ENCODE measurements at places on chromosomes 13 and 19. TPM values are rescaled to one million over a fixed set of nuclear protein-coding genes. Genes with fewer than 3 reads are reported as not detected.
A peak's percentile ranks its signal among the peaks of the same experiment; 100 is the strongest.

ZSCAN18 gene
- total RNA-seq: 68.7 TPM

ZNF154 gene
- total RNA-seq: 34.6 TPM

ZNF181 gene
- 17.7 TPM for total RNA-seq

OR7A17 gene
- total RNA-seq: not detected

FGF22 gene
- total RNA-seq: 0.23 TPM

RASA3 gene
- total RNA-seq: 16.4 TPM

IL11 gene
- total RNA-seq: 0.74 TPM

DNA sequence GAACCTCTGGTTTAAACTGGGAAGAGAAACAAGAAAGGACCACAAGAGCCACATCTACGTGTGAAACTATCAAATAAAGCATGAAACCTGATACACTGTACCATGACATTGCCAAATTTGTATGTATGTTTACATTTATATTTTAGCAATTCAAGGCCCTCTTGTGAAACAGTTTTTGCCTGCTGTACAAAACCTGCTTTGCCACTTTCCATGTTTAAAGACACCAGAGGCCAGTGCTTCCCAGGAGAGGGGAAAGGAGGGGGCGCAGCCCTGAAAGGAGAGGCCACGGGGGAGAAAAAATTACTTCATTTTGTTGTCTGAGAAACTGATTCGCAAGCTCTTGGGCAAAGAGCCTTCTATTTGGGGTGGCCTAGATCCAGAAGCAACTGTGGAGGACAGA lies 124.8 kb downstream of the DCLK1 start:
- peak; percentile 70 for DNase-seq
- no peaks in the 10 kb centered on the region for H3K36me3 ChIP-seq
- no peaks in the 10 kb centered on the region for H3K27me3 ChIP-seq
- H3K4me3 ChIP-seq: no peak overlapping the region

- no peak for DNase-seq
- H3K4me1 ChIP-seq: no peaks in the 10 kb centered on the region
- H3K27me3 ChIP-seq: no peaks in the 10 kb centered on the region
- no peak overlapping the region for H3K4me3 ChIP-seq
These were observed 10.4 kb upstream of the GPR32 start for GRCh38 chr19:50759886-50760285.

DNA sequence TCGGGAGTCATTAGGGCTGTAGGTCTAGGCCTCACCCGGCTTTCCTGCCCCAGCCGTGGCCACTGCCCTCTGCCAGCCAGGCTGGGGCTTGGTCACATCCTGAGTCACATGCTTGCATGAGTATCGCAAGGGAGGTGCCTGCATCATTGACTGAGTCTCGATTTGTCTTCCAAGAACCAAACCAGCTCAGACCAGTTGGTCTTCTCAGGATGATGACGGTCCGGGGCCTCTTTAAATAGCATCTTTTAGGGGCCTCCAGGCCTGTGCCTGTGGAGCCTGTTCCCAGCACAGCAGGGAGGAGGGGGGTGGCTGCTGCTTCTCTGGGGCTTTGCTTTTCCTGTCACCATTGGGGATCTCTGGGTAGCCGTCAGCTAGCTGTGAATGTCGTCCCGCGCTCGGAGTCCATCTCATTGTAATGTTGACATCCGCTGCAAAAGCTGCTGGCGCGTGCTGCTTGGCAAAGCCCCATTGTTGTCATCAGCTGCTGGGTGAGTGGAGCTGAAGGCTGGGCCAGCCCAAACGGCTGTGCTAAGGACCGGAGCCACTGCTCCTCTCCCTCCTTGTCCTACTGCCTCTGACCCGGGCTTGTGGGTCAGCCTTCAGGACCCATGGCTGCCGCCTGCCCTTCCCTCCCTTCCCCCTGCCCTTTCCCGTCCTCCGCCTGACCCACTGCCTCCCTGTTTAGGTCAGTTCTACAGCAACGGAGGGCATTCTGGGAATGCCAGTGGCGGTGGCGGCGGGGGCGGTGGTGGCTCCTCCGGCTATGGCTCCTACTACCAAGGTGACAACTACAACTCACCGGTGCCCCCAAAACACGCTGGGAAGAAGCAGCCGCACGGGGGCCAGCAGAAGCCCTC lies 14.3 kb upstream of the QTRT1 start:
- H3K27me3 ChIP-seq: no peaks in the 10 kb centered on the region
- DNase-seq: no peak
- H3K27ac ChIP-seq: no peak overlapping the region
- no peaks in the 10 kb centered on the region for H3K4me1 ChIP-seq
- H3K36me3 ChIP-seq: peaks cover 61% of the 10 kb centered on the region

GRCh38 chr19:43329989-43330388 lies 23.5 kb upstream of the CD177 start:
- H3K36me3 ChIP-seq: no peaks in the 10 kb centered on the region
- H3K4me3 ChIP-seq: no peak overlapping the region
- no peaks in the 10 kb centered on the region for H3K4me1 ChIP-seq
- no peak for DNase-seq
- no peaks in the 10 kb centered on the region for H3K27me3 ChIP-seq

GRCh38 chr19:51686171-51686570 lies 7.0 kb upstream of the SPACA6 start:
- H3K36me3 ChIP-seq: no peaks in the 10 kb centered on the region
- no peak overlapping the region for H3K4me3 ChIP-seq
- H3K4me1 ChIP-seq: no peaks in the 10 kb centered on the region
- no peaks in the 10 kb centered on the region for H3K27me3 ChIP-seq
- DNase-seq: no peak

DNA sequence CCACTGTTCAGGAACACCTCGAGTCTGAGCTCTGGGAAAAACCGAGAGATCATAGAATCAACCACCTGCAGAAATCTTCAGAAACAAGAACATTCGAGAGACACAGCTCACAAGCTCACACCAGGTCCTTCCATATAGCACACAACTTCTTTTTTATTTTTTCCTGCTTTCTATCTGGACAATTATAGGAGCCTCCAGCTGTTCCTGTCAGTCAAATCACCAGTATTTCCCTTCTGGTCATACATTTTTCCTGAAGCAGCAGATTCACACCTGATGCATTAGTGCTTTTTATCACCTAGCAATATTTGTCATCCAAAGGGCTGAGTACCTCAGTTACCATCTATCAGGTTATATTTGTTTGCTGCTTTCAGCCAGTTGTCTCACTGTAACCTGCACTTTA lies 323.5 kb downstream of the FOXO1 start:
- DNase-seq: no peak
- H3K36me3 ChIP-seq: no peaks in the 10 kb centered on the region
- H3K4me3 ChIP-seq: no peak overlapping the region
- H3K27me3 ChIP-seq: no peaks in the 10 kb centered on the region

DNA sequence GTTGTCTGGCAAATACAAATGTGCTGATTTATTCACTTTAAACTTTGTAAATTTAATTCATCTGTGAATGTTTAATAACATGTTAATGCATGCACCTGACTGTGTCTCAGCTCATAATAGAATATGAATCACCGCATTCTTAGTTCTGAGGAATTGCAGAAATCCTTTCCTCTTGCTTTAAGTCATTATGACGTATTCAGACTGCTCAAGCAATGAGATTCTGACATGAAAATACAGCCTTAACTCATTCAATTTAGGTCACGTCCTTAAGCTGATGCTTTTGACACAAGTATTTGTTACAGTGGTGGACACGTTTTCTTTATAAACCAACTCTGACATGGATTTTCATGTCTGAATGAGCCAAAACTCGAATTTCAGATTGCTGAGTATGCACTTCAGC lies 541.0 kb upstream of the KLF12 start:
- no peaks in the 10 kb centered on the region for H3K36me3 ChIP-seq
- no peaks in the 10 kb centered on the region for H3K27me3 ChIP-seq
- DNase-seq: no peak
- H3K27ac ChIP-seq: no peak overlapping the region

- H3K36me3 ChIP-seq: no peaks in the 10 kb centered on the region
- H3K4me1 ChIP-seq: no peaks in the 10 kb centered on the region
- DNase-seq: no peak
- H3K27me3 ChIP-seq: no peaks in the 10 kb centered on the region
- no peak overlapping the region for H3K27ac ChIP-seq
These were observed 481.4 kb downstream of the SUCLA2 start for GRCh38 chr13:47519626-47520025.

DNA sequence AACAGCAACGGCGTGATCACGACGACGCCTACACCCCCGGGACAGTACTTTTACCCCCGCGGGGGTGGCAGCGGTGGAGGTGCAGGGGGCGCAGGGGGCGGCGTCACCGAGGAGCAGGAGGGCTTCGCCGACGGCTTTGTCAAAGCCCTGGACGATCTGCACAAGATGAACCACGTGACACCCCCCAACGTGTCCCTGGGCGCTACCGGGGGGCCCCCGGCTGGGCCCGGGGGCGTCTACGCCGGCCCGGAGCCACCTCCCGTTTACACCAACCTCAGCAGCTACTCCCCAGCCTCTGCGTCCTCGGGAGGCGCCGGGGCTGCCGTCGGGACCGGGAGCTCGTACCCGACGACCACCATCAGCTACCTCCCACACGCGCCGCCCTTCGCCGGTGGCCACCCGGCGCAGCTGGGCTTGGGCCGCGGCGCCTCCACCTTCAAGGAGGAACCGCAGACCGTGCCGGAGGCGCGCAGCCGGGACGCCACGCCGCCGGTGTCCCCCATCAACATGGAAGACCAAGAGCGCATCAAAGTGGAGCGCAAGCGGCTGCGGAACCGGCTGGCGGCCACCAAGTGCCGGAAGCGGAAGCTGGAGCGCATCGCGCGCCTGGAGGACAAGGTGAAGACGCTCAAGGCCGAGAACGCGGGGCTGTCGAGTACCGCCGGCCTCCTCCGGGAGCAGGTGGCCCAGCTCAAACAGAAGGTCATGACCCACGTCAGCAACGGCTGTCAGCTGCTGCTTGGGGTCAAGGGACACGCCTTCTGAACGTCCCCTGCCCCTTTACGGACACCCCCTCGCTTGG lies 966 bp downstream of the JUNB start:
- DNase-seq: peak; percentile 76
- peaks cover 58% of the 10 kb centered on the region for H3K4me1 ChIP-seq
- H3K27ac ChIP-seq: peak overlapping the region; percentile 100
- H3K36me3 ChIP-seq: no peaks in the 10 kb centered on the region
- peak overlapping the region; percentile 95 for H3K4me3 ChIP-seq
- no peaks in the 10 kb centered on the region for H3K27me3 ChIP-seq

DNA sequence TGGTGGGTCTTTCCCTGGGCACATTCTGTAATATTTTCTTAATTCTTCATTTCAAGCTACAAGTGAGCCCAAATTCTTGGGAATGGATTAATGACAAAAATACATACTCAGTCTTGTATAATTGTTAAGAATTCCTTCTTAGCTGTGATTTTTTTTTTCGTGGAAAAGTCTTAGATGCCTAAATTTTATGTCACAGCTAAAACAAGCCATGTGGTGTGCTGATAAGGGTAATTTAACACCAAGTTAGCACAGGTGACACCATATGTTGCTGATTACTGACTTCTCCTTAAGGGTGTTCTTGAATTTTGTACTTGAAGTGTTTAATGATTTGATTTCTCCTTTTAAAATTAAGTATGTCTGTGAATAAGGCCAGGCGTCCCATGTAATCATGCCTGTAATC lies 29.3 kb downstream of the WDFY2 start:
- DNase-seq: no peak
- no peaks in the 10 kb centered on the region for H3K27me3 ChIP-seq
- H3K4me3 ChIP-seq: no peak overlapping the region
- no peaks in the 10 kb centered on the region for H3K4me1 ChIP-seq
- H3K36me3 ChIP-seq: no peaks in the 10 kb centered on the region

DNA sequence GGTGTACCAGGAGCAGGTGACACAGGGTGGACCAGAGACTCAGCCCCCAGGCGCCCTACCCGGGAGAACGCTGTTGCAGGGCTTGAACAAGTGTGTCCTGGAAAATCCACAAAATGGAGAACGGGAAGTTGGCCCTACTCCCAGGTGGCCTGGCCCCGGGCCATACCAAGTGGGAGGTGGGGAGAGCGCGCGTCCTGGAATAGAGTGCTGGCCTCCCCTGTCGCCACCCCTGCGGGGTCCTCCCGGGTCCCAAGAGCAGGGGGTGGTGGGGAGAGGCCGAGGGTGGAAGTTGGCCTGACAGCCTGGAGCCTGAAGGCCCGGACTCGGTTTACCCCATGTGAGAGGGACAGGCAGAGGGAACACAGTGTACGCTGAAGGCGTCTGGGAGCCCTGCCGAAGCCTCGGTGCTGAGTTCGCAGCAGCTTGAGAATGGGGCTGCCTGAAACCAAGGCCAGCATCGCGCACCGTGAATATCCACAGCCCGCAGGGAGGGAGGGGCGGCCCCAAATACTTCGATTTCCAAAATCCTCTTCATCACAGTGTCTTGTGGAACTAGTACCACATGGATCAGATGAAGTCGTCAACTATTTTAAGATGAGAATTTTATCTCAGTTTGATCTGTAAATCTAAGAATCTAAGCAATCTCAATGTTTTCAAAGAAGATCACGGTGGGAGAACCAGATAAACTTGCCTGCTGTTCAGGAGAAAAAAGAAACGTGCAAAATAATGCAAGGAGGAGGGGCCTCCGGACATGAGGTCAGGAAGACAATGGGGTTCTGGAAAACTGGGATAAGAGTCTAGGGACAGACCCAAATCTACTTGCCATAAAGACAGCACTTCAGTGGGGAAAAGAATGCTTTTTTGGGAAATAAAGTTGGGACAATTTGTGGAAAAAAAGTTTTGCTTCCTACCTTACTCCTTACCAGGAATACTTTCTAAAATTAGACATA lies 10.4 kb upstream of the KLF16 start:
- H3K27me3 ChIP-seq: no peaks in the 10 kb centered on the region
- peak overlapping the region; percentile 32 for H3K4me3 ChIP-seq
- peaks cover 19% of the 10 kb centered on the region for H3K4me1 ChIP-seq
- DNase-seq: no peak

DNA sequence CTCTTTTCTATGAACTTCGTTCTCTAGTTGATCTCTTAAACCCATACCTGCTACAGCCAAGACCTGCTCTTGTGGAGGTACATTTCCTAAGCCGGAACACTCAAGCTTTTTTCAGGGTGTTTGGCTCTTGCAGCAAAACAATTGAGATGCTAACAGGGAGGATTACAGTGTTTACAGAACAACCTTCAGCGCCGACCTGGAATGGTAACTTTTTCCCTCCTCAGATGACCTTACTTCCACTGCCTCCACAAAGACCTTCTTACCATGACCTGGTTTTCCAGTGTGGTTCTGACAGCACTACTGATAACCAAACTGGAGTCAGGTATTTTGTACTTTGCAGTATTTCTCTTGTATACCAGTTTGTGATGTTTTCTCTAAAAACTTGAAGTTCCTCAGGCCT lies 506 bp downstream of the KCNRG start:
- H3K27ac ChIP-seq: no peak overlapping the region
- H3K4me3 ChIP-seq: no peak overlapping the region
- no peaks in the 10 kb centered on the region for H3K27me3 ChIP-seq
- DNase-seq: no peak
- H3K4me1 ChIP-seq: peaks cover 14% of the 10 kb centered on the region

DNA sequence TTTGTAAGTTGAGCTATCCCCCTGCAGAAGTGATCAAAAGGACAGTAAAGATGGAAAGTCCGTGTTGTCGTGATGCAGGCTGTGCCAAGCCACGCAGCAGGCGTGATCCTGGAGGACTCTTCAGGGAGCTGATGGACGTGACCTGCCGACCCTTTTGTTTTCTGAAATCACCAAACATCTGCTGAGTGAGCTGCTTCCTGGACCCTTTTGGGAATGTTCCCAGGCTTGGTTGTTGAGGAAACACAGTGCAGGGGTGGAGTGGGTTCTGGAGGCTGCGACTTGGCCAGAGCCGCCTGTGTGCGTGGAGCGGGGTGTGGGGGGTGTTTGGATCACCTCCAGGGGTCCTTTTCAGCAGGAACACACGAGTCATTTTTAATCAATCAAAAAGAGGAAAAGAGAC lies 15.4 kb upstream of the CPAMD8 start:
- H3K36me3 ChIP-seq: no peaks in the 10 kb centered on the region
- DNase-seq: peak; percentile 79
- no peak overlapping the region for H3K4me3 ChIP-seq
- peak overlapping the region; percentile 49 for H3K27ac ChIP-seq
- H3K27me3 ChIP-seq: no peaks in the 10 kb centered on the region

- H3K36me3 ChIP-seq: no peaks in the 10 kb centered on the region
- no peak overlapping the region for H3K4me3 ChIP-seq
- no peak overlapping the region for H3K27ac ChIP-seq
- DNase-seq: peak; percentile 78
These were observed 68.1 kb downstream of the ERCC5 start for GRCh38 chr13:102913914-102914313.
